Activated CD4-positive, alpha-beta T cell treated with anti-CD3 and anti-CD28 coated beads, Interleukin-2, amount 50 U/mL, for 24 hours (primary cell): ENCODE measurements at places on chromosomes 5 and 9.

DNA sequence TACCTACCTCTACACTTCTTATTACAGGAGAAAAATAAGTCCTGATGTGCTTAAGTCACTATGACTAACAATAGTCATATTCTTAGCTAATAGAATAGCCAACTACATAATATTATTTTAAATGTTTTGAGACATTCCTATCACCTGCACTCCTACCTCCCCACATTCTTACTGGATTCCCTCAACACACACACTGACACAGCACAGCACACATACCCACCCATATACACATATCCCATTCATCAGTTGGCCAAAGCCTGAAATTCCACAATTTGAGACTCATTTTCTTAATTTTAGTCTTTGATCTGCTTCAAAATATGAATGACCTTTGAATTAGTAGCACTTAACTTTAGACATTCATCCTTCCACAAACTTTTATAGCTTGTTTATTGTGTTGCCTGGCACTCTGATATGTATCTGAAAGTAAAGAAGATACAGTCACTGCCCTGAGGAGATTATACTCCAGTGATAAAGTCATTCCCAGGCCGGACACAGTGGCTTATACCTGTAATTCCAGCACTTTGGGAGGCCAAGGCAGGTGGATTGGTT, 168.3 kb upstream of the RASA1 start:
- no peak for DNase-seq

- no peak for DNase-seq
Observed at GRCh38 chr9:106575823-106576222, 287.1 kb upstream of the ZNF462 start.

DNA sequence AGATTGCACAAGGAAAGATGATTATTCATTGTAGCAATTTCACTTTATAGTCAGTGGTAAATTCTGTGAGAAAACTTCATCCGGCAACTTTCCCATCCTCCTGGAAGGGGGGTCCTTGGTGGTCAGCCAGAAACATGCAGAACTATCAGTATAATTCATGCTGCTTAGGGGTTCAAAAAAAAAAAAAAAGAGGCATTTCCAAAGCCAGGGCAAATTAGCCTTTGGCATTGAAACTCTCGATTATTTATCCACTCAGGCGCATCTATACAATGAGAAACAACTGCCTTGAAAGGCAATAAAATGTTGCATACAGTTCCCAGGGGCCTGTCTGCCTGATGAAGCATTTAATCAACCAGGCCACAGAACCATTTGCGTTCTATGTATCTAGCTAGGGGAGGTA, 263.3 kb downstream of the TMEM167A start:
- no peak for DNase-seq

GRCh38 chr5:128596071-128596470, 58.0 kb upstream of the FBN2 start:
- DNase-seq = no peak

DNA sequence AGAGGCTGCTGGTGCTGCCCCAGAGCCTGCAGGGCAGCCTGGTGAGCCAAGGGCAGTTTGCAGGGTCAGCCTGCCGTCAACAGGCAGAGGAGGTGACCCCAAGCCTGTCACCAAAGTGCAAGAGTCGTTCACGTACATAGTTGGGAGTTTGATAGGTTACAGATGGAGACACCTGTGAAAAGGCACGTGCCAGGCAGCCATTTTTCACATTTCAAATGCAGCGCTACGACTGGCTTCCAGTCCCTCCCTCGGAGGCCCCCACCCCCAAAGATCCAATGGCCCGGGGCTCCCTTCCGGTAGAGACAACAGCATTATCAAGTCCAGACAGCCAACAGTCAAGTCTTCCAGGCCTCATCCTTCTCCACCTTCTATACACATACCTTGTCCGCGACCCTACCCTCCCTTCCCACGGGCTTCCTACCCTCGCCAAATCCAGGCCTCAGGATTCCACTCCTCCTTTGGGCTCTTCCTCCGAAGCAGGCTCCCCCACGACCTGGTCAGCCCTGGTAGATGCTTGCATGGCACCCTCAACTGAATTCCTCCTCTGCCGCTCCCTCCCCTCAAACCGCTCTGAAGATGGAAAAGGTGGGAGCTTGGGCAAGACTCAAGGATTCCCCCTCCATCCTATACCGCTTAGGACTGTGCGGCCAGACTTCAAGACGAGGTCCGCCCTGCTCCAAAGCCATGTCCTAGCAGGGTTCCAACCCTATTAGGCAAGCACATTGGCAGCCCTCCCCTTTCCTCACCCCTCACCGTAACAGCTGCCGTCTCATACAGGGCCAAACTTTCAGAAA, 13.2 kb downstream of the HNRNPH1 start:
- DNase-seq = no peak

DNA sequence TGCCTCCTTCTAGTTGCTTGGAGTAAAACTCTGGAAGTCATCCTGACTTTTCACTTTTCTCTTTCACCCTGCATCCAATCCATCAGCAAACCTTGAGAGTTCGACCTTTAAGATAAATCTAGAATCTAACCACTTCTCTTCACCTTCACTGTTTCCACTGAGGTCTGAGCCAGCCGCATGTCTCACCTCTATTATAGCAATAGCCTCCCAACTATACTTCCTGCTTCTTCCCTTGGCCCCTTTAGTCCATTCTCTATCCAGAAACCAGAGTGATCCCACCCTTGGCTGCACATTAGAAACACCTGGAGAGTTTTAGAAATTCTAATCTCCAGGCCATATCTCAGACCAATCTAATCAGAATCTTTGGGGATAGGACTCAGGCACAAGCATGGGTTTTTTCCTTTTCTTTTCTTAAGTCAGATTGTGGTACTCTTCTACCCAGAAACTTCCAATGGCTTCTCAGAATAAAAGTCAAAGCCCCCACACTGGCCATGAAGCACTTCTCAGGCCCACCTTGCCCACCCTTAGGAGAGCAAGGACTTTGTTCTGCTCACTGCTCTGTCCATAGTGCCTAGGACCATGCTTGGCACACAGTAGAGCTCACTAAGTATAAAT, 33.1 kb downstream of the MFAP3 start:
- no peak for DNase-seq

DNA sequence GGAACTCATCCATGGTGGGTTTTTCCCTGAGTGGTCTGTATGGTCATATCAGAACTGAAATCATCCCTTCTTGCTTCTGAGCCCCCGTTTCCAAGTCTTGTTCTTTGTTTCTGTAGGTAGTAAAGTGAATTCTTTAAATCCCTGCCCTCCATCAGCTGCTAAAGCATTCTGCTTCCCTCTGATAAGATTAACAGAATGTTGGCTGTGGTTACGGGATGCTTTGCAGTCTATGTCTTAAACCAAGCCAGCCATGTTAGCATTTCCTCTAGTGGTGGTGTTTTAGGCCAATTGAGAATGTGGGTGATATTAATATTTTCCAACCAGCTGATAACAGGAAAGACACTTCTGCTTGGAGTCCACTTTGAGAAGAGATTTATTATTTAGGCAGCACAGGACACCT, 22.0 kb upstream of the KCNIP1 start:
- no peak for DNase-seq

DNA sequence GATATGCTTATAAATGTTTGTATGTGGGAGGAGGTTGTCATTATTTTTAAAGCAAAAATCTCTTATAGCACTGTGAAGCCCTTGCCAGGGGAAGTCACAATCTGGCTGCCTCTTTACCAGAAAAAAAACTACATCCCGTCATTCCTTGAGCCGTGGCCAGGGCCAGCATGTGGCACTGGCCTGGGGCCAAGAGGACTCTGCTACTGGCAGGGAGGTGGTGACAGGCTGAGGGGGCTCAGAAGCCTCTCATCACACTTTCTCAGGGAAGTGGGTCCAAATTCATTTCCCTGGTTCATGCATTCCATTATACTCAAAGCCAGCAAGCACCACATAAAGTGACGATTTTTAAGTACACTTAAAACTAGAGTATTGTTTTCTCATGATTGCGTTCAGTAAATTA, 457.3 kb downstream of the ZNF608 start:
- DNase-seq = no peak

GRCh38 chr9:7921545-7922197, 122.1 kb upstream of the DMAC1 start:
- no peak for DNase-seq
